ENCODE measurements at places on chromosomes 3 and 15.

DNA sequence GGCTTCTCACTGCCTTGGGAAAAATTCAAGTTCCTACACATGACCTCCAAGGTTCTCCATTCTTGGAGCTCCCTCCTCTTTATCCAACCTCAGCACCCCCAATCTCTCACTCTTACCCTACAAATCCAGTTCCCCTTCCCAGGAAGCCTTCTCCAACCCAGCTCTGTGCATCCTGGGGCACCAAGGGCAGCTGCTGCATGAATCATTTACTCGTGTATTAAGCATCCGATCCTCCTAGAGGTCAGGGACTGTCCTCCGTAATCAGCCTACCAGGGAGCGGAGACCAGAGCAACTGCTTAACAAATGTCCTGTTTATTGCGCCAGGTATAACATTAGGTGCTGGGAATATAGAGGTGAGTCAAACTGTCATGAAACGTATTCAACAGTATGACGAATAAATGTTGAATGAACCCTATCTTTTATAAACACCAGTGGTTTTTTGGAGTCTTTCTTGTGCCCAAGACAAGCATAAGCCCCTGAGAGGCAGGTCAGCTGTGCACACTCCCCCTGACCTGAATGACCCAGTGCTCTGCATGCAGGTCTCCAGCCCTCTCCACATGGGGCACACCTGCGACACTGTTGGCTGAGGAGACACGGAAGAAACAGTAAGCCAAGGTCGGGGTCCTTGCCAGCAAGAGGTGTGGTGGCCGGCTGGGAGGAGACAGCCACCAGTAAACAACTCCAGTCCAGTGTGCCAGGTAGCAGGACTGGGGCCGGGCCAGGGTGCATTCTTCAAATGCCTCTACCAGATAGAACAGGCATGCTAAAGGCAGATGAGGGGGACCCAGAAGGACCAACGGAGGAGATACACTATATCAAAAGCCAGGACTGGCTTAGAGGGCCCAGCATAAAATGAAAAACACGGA is 27.6 kb downstream of the ANP32A start:
- H3K4me1 ChIP-seq, result peaks cover 60% of the 10 kb centered on the region
- H3K27ac ChIP-seq, result peak overlapping the region; percentile 70
- no peaks in the 10 kb centered on the region for H3K27me3 ChIP-seq
- H3K36me3 ChIP-seq, result peaks cover 8% of the 10 kb centered on the region

- peaks cover 6% of the 10 kb centered on the region for H3K36me3 ChIP-seq
- H3K27ac ChIP-seq, result peak overlapping the region; percentile 86
- DNase-seq, result no peak
- no peak overlapping the region for H3K4me3 ChIP-seq
- H3K4me1 ChIP-seq, result no peaks in the 10 kb centered on the region
- no peaks in the 10 kb centered on the region for H3K27me3 ChIP-seq
Observed at GRCh38 chr15:60371175-60372051, 26.4 kb downstream of the ANXA2 start.

DNA sequence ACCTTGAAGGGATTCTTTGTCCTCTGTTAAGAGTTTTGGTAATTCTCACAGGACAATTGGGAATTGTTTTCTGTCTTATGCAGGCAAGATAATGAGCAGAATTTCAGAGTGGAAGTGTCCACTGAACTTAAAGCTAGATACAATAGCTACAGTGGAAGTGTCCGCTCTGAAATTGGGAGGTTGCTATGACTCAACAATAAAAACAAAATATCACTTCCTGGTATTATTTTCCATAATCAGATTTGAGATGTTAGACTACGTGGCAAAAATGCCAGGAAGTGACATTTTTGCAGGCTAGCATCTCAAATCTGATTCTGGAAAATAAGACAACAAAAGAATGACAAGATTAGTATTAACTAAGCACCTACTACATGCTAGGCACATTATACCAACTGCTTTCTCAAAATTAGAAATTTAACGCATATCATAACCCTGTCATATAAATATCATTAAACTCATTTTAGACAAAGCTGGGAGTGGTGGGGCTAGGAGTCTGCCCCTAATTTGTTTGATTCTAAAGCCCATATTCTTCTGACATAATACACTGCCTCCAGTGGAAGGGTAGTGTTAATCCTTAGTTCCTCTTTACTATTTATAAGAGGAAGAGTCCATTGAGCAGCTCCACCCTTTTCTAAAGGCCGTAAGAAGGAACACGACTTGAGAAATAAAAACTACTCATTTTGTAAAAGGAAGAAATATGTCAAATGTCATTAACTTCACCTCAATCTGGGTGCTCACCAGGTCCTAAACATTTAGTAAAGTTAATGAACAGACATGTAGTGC is 266.9 kb upstream of the STT3B start:
- no peak for DNase-seq
- no peak overlapping the region for H3K27ac ChIP-seq
- no peaks in the 10 kb centered on the region for H3K27me3 ChIP-seq
- H3K4me1 ChIP-seq, result no peaks in the 10 kb centered on the region
- H3K36me3 ChIP-seq, result no peaks in the 10 kb centered on the region

DNA sequence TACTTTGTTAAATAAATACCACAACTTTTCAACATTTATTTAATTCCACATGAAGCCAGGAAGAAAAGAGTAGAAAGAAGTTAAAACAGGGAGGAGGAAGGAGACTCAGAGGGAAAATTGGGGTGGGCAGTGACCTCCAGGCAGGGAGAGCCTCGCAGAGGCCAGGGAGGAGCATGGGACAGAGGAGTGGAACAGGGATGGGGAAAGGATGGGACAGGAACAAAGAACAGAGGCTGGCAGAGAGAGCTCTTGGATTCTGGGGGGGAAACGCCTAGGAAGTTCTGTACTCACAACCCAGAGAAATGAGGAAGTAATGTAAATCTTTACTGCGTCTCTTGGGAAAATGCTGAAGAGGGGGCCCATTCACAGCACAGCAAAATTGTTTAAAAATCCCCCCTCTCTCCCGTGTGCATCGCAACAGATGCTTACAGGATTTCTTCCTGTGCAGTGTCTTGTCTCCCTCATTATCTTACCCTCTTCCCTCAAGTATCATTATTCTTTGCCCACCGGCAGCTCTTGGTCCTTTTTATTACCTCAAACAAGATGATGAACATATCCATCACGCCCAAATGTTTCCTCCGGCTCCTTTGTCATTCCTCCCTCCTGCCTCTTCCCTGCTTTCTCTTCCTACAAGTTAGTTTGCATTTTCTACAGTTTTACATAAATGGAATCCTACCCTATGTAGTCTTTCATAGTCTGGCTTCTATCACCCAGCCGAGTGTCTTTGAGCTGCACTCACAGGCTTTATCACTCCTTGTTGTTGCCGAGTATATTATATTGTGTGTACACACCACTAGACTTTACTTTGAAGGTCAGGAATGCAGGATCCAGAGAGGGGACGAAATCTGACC is 65.5 kb downstream of the ARHGAP31 start:
- H3K4me1 ChIP-seq, result peaks cover 19% of the 10 kb centered on the region
- H3K4me3 ChIP-seq, result no peak overlapping the region
- DNase-seq, result no peak
- peaks cover 2% of the 10 kb centered on the region for H3K36me3 ChIP-seq
- no peaks in the 10 kb centered on the region for H3K27me3 ChIP-seq

GRCh38 chr15:67080118-67080899 is 14.9 kb downstream of the SMAD3 start:
- peaks cover 2% of the 10 kb centered on the region for H3K4me1 ChIP-seq
- no peaks in the 10 kb centered on the region for H3K36me3 ChIP-seq
- H3K27ac ChIP-seq, result peak overlapping the region; percentile 79
- H3K4me3 ChIP-seq, result no peak overlapping the region

GRCh38 chr15:52379395-52380106 is 83.9 kb upstream of the MYO5C start:
- no peak for DNase-seq
- no peaks in the 10 kb centered on the region for H3K4me1 ChIP-seq
- H3K27ac ChIP-seq, result no peak overlapping the region
- no peak overlapping the region for H3K4me3 ChIP-seq

GRCh38 chr15:70513819-70514218 is 249.5 kb downstream of the UACA start:
- no peaks in the 10 kb centered on the region for H3K27me3 ChIP-seq
- H3K27ac ChIP-seq, result no peak overlapping the region
- no peaks in the 10 kb centered on the region for H3K36me3 ChIP-seq
- H3K4me3 ChIP-seq, result no peak overlapping the region
- DNase-seq, result no peak

DNA sequence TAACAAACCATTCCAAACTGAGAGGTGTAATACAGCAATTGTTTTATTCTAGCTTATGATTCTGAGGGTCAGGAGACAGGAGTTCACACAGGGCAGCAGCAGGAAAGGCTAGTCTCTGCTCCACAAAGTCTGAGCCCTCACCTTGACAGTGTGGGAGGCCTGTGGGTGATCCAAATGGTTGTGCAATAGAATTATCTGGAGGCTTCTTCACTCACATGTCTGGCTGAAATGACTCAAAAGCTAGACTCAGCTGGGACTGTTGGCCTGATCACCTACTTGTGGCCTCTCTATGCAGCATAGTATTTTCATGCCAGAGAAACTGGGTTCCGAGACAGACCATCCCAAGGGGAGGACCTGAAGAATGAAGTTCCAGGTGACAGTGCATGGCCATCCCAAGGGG is 233.9 kb upstream of the UBE2E2 start:
- no peaks in the 10 kb centered on the region for H3K4me1 ChIP-seq
- DNase-seq, result no peak
- H3K36me3 ChIP-seq, result no peaks in the 10 kb centered on the region

DNA sequence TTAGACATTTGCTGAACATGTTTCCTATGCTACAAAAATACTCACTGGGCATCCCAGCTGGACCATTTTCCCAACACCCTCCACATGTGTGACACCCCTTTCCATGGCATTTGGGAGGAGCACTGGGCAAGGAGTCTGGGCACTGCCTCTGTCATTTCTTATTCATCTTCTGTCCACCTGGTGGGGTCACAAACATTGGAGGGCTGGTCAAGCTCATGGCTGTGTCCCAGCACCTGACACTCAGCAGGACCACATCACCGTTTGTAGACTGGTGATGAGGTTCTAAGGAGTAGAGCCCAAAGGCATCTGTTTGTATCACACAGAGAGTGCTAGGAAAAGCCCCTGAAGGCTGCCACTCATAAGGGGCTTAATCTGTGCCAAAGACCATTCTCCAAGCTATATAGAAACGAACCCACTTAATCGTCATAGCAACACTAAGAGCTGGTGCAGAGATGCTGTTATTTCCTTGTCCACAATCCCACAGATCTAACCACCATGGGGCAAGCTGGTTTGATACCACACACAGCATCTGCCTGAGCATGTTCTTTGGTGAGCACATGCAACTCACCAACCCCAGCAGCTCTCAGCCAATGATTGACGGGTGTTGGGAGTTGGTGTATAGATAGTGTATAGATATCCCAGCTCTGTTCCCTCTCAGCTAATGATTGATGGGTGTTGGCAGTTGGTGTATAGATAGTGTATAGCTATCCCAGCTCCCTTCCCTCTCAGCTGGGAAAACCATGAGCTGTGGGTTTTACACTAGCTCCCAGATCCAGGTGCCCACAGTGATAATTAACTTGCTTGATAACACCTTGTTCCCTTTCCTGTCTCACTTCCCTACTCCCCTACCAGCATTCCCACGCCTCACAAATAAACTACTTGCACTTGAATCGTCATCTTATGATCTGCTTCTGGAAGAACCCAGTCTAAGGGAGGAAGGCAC is 42.7 kb upstream of the ATP2B2 start:
- no peaks in the 10 kb centered on the region for H3K36me3 ChIP-seq
- H3K4me3 ChIP-seq, result no peak overlapping the region
- H3K27me3 ChIP-seq, result peaks cover under 1% of the 10 kb centered on the region
- no peak overlapping the region for H3K27ac ChIP-seq
- no peaks in the 10 kb centered on the region for H3K4me1 ChIP-seq
- no peak for DNase-seq
